Right atrium auricular region (tissue), 2 donors: ENCODE measurements at places on chromosomes 2 and 18. TPM values are rescaled to one million over a fixed set of nuclear protein-coding genes. Genes with fewer than 3 reads are reported as not detected.

ZNF521 gene
- 37.5 TPM for total RNA-seq

CTAGE1 gene
- total RNA-seq: 0.08 TPM

DNA sequence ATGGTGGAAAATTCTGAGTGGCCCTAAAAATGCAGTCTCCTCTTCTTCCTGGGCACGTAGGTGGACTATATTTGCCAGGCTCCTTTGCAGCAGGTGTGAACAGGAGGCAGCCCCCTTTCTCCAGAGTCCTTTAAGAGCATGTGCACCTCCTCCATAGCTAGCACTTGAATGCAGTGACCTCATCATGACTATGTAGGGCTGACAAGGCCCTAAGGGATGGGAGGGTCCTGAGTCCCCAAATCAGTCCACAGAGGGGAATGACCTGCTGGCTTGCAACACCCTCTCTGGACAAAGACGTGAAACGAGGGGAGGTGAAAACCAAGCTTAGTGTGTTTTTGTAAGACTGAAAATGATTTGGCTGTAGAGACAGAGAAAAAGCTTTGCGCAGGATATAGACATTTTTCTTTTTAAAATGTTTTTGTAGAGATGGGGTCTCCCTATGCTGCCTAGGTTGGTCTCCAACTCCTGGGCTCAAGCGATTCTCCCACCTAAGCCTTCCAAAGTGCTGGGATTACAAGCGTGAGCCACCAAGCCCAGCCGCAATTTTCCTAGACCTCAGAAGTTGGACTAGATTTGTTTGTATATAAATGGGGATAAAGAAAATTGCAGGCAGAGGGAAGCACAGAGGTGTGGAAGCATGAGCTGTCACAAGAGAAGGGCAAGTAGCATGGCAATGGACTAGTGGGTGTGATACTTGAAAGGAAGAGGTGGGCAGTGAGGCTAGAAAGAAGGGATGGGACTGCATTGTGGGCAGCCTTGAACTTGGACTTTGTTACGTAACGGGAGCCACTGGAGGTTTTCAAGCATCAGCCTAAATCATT, 28.8 kb downstream of the LONRF2 start:
- no peak for DNase-seq

DNA sequence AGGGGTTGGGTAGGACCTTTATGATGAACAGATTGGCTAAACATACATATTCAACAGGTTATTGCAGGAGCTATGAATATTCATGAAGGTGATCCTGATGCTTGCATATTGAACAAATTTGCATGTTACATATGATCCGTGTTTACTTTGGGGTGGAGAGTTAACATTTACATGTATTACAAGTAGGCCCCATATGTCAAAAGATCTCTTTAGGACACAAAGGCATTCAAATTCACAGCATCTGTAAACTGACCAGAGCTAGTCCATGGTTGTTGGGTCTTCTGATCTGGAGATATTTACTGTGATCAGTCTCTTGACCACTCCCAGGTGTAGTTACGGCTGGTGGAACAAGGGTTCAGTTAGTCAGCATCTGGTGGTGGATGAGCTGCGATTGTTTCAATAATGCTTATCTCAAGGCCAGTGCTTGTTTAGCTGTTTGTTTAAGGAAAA, 80.4 kb downstream of the PMAIP1 start:
- DNase-seq: no peak

DNA sequence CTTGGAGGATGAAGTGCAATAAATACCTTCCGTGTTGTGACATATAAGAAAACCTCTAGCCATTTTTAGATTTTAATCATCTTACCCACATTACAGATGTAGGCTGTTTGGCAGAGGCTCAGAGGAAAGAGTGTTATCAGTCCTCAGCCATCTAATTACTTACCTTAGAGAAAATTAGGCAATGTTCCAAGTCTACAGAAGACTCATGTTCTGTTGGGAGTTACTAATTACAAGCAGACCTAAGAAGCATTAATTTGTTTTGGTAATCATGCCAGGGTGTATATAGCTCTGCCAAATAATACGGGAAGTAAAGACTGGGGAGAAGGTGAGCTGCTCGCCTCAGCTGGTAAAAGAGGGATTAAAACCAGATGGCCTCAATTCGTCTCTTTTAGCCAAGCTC, 125.8 kb upstream of the PGAP1 start:
- no peak for DNase-seq

- no peak for DNase-seq
Observed at GRCh38 chr2:121159291-121160071, 125.5 kb downstream of the TFCP2L1 start.
